ENCODE measurements at places on chromosomes 4 and X.

DNA sequence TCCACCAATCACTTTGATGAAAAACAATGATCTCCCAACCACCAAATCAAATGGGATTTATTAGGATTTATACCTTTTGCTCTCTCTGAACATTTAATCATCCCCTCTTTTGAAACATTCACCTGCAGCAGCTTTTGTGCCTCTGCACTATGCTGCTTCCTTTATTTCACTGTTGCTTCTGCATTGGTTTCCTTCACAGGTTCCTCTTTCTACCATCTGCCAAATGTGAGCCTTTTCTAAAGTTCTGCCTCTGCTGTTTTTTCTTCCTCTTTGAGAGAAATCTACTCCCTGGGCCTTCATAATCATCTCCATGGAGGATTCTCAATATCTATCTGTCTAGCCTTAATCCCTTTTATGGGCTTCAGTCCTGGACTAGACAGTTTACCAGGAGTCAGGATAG, 24.7 kb downstream of the CUL4B start:
- no peak for DNase-seq

DNA sequence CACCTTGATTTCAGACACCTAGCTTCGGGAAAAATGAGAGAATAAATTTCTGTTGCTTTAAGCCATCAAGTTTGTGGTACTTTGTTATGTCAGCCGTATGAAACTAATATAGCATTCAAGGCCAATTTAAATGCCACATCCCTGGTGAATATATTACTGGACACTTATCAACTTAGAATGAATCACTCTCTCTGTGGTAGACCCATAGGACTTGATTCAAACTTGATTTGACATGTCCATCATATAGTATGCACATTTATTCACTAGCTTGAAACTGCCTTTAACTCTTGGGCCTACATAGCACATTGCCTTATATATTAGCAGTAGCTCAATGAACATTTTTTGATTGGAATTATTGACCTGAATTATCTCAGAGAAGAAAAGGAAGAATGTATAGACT, 172.3 kb downstream of the ADGRA3 start:
- no peak for DNase-seq

DNA sequence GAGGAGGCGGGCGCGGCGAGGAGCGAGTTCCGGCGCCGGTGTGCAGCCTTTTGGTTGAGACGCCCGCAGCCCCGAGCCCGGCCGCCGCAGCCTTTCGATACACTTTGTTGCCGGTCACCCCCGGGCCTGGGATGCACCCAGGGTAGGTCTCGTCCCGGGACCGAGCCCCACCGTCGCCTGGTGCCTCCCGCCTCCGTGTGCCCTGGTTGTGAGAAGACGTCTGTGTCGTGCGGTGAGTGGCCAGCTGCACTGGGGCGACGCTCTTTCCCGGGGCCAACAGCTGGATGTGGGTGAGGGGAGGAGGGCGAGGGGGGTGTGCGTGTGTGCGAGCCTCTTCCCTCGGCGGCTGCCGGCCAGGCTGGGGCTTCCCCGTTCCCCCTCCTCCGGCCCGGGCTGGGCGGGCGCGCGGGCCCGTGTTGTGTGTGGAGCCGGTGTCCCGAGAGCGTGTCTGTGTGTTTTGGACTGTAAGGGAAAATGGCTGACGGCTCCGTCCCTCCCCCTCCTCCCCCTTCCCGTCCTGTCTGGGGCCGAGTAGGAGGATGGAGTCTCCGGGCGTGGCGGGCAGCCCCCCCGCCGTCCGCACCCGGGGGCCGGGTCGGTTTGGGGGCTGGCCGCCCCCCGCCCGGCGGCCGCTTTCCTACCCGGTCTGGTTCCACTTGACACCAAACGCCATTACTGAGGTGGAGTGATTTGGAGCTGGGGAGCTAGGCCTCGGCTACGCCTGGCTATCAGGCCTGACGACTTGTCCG, 807 bp downstream of the USP9X start:
- DNase-seq, result peak; percentile 31

DNA sequence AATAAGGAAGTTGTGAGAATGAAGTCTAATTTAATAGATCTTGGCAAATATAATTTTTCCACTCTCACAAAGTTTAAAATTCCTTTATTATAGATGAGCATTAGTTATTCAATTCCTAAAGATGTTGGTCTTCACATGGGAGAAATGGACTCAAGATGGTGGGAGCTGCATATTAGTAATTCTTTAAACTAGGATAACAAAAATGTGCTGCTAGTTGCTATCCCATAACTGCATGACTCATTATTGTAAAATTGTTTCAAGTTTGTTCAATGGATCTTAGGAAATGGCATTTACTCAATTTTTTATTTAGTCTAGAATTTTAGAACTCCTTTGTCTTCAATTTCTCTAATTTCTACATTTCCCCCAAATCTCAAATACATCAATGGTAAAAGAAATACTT, 155.8 kb downstream of the ATP10D start:
- DNase-seq, result no peak

DNA sequence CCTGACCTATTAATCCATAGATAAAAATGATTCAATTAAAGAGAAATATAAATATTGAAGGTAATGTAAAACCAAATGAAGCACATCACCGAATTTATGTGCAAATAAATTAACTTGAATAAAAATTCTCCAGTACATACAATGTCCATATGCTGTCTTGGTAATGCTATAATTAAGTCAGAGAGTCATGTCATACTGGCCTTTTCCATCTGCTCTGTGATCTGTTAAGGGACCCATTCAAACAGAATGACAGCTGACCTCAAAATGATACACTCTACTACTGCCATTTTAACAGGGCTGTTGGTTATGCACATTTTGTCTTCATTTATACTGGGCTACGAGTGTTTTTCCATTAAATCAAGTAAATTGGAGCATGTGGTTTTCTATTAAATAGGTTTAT, 99.3 kb downstream of the TEX13A start:
- no peak for DNase-seq

- no peak for DNase-seq
Measured at GRCh38 chr4:94758141-94758699, 465 bp downstream of the BMPR1B start.

DNA sequence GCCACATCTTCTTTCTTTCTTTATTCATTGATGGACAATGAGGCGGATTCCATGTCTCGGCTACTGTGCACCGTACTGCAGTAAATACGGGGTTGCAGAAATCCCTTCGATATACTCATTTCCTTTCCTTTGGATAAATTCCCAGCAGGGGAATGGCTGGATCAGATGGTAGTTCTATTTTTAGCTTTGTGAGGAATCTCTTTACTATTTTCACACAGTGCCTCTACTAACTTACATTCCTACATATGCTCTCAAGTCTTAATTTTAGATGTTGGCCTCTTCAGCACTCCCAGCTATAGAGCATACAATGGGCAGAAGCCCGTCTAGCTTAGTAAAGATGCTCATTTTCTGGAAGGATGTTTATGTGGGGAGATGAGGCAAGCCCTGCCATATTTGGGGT, 317.4 kb downstream of the ASMT start:
- DNase-seq, result no peak

- peak; percentile 85 for DNase-seq
Measured at GRCh38 chrX:53088136-53088974, 5.6 kb upstream of the KANTR start.

DNA sequence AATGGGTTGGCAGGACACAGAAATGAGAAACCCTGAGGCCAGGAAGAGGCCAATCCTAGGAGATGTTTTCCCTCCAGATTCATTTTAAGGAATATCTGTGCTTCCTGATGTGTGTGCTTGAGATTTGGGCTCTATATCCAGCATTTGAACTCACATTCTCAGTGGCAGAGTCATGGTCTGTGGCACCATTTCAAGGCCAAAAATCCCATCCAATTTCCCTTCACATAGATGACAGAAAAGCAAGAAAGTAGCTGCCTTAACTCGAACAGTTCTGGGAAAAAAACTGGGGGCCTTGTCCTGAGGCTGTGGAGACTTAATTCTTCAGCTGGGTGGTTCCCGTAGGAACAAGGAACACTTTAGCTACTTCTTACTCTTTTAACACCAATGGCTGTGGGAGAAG, 27.4 kb downstream of the TAF7L start:
- DNase-seq, result no peak

DNA sequence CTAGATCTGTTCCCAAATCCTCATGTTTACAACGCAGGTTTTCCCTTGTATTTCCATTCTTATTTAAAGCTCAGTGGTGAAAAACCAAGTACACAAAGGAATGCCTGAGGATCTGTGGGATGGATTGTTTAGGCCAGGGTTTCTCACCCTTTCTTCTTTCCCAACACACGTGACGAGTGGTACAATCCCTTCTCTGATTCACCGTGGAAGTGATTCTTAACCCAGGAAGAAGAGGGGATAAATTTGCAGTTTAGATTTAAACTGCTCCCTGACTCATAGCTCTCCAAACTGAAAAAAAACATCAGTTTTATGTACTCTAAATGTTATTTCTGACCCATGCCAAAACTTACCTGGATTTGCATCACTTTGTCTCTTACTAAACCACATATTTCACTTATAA, 17.0 kb downstream of the PAQR3 start:
- no peak for DNase-seq

- no peak for DNase-seq
Measured at GRCh38 chr4:14308229-14308651, 680.7 kb upstream of the BOD1L1 start.

DNA sequence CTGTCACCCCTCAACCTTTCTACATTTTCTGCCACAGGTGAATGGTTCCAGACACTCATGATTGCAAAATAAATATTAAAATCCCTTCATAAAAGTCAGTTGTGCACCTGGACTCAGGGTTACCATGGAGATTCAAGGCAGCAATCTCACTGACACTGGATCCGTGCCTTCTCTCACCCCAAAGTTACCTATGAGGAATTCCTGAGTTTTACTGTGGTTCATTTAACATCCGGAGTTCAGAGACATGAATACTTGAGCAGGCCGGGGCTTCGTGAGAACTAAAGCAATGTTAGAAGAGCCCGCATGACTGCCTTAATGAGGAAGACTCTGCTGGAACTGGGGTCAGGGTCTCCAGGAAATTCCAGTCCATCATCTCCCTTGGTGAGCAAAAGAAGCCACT, 12.5 kb upstream of the CLNK start:
- DNase-seq, result no peak
